Regular cardiac myocyte (primary cell): ENCODE measurements at places on chromosomes 12 and 14. TPM values are rescaled to one million over a fixed set of nuclear protein-coding genes. Genes with fewer than 3 reads are reported as not detected.

Gene TSPAN11
- total RNA-seq, result under 0.01 and 0.28 TPM in 2 replicates

Gene MEG3
- total RNA-seq, result 30.7 and 112 TPM in 2 replicates

Gene RDH12
- total RNA-seq, result under 0.01 TPM in 1 of 2 replicates, not detected in the other

Gene MORN3
- total RNA-seq, result 0.56 and 0.58 TPM in 2 replicates

Gene RPGRIP1
- total RNA-seq, result not detected in 2 replicates

Gene TMEM63C
- under 0.01 and 0.56 TPM in 2 replicates for total RNA-seq

Gene CRIP1
- 0.28 and 5.4 TPM in 2 replicates for total RNA-seq

Gene C3AR1
- total RNA-seq, result 0.56 and 0.58 TPM in 2 replicates

Gene SSPN
- 6.7 and 12.1 TPM in 2 replicates for total RNA-seq

Gene GPR84
- total RNA-seq, result not detected in 2 replicates

Gene PTHLH
- total RNA-seq, result 4.2 and 10.2 TPM in 2 replicates

Gene MIP
- 0.19 TPM in 1 of 2 replicates, not detected in the other for total RNA-seq

Gene MTERF2
- 3.7 and 4.0 TPM in 2 replicates for total RNA-seq

Gene OTOGL
- total RNA-seq, result 0.19 and 0.28 TPM in 2 replicates

Gene HSP90B1
- 1,507 and 1,591 TPM in 2 replicates for total RNA-seq

Gene PMCH
- total RNA-seq, result 0.19 TPM in 1 of 2 replicates, not detected in the other

Gene SRRM4
- not detected in 2 replicates for total RNA-seq
